NCI-H1694 treated with DMSO at 0.1 percent for 48 hours (cell line): ENCODE measurements at places on chromosomes 16 and 17.

- no peak for DNase-seq
These were observed 180.8 kb downstream of the FTO start for GRCh38 chr16:53884748-53885147.

- DNase-seq, result no peak
These were observed 15.6 kb downstream of the RNF112 start for GRCh38 chr17:19426631-19427030.

DNA sequence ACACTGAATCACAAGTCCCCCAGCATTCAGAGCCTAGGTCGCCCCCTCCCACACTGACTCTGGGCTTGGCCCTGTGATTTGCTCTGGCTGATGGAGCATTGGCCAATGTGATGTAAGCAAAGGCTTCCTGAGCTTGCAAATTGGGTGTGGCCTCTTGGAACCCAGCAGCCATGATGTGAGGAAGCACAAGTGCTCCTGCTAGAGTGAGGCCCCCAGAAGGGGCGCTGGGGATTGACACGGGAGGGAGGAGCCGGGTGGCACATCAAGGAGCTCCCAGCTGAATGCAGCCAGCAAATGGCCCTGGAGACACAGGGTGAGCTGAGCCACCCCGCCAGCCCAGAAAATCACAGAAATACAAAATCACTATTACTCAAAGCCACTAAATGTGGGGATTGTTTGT, 308.5 kb downstream of the C16orf95 start:
- DNase-seq, result no peak

DNA sequence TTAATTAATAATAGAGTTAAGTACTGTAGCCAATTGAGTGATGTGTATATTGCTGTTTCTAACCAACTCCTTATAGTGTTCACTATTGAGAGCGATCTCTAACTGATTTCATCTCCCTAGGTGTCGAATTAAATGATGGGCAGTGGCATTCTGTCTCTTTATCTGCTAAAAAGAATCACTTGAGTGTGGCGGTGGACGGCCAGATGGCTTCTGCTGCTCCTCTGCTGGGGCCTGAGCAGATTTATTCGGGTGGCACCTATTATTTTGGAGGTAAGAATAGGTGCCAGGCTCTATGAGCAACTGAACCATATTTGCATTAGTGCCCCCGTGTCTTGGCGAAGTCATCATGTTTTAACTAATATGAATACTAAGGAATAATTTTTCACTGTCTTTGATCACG, 184.6 kb downstream of the CNTNAP4 start:
- no peak for DNase-seq

DNA sequence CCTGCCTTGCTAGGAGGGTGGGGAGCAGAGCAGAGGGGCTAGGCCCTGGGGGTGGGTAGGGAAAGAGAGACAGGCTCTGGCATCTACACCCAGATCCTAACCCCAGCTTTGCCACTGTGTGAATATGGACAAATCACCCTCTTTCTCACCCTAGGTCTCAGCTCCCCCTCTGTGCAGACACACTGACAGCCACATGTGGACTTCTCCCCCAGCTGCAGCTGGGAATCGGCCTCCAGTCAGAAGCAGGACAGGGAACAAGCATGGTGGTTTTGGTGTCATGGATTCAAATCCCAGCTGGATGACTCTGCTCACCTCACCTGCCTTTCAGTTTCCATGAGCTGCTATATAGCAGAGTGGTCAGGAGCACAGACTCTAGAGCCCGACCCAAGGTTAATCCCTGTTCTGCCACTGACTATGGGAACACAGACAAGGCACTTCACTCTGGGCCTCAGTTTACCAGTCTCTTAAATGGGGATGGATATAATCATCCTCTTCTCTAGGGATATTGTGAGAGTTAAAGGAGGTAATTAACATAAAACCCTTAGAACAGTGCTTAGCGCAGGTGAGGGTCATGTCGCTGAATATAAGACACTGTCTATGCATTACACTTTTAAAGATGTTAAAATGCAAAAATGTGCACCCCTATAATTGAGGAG, 26.2 kb upstream of the MAP3K14 start:
- no peak for DNase-seq

- DNase-seq, result no peak
These were observed 391.1 kb downstream of the KCNJ2 start for GRCh38 chr17:70560471-70560870.

DNA sequence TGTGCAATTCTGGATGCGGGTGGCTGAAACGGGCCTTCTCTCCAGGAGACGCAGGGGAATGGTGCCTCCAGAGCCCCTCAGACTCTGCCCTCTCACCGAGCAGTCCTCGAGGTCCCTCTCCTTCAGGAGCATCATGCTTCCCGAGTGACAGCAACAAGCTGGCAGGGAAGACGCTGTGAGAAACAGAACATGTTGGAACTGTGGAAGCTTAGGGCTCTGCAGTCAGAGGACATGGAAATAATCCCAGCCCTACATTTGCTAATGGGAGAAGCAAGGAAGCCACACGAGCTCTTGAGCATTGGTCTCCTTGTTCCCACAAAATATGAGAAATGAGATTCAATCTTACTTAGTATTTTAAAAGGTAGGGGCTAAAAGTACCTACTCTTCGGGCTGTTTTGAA, 115.0 kb downstream of the DYNLRB2 start:
- no peak for DNase-seq

DNA sequence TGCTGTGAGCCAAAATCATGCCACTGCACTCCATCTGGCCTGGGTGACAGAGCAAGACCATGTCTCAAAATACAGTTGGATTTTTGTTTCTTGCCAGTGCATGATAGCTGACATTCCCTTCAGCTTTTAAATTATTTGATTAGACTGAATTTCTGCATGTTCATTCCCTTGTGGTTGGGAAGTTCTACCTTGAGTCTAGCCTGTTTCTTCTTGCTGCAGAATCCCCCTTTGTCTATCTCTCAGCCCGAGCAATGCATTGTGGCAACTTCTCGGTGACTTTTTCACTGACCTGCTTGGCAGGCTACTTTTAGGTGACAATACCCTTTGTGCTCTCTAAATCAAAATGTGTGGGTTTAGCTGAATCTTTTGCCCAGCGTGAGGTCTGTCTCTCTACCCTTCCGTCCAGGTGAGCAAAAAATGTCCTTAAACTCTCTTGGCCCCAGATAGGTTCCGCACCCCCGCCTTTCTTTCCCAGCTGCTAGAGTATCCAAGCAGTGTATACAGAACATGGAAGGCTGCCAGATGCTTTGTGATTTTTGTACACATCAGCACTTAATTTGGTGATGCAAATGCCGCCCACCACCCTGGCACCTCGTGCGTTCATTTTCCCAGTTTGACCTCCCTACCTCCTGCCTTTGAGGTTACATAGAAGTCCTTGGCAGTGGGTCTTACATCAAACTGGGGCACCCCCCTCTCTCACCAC, 130.2 kb downstream of the ABCC6 start:
- peak; percentile 21 for DNase-seq
